Activated CD8-positive, alpha-beta memory T cell treated with anti-CD3 and anti-CD28 coated beads for 4 hours (primary cell): ENCODE measurements at places on chromosomes 2 and 18.

DNA sequence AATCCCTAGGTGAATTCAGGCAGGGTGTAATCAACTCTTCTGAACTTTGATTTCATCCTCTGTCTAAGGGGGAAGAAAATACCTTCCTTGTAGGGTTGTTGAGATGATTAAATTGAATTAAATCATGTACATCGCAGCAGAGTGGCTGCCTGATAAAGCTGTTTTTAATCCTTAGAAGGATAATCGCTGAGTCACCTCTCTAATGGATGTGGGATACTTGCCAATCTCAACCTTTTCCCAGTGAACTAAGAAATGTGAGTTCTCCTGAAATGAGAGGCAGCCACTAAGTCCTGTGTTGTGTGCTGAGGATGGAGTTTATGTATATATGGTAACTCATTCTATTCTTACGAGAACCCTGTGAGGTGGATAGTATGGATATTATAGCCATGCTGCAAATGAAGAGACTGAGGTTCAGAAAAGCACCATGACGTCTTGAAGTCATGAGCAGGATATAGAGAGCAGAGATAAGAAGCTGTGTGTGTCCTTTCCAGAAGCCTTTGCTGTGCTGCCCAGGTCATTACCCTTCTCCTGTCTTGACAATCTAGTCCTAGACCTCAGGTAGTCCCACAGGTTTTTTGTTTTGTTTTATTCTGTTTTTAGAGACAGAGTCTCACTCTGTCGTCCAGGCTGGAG, 93.3 kb downstream of the HNRNPLL start:
- no peak for DNase-seq

- DNase-seq, result no peak
These were observed 11.0 kb downstream of the CROCC2 start for GRCh38 chr2:240917009-240917683.

DNA sequence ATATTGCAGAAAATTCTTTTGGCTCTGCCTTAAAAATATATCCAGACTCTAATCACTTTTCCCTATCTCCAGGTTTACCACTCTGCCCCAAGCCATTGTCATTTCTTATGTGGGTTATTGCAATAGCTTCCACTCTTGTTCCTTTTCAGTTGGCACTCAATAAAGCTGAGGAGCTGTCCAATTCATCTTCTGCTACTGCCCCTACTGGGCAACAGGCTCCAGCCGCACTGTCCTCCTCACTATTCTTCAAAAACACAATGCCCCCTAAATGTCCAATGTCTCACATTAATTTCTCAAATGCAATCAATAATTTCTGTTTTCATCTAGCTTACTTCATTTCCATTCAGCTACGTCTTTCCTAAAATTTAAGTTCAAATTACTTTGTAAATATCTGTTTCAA, 1262.5 kb upstream of the CDH2 start:
- no peak for DNase-seq

- DNase-seq, result peak; percentile 55
These were observed 12.0 kb upstream of the GALM start for GRCh38 chr2:38653715-38654527.

- no peak for DNase-seq
These were observed 1.7 kb upstream of the SERPINE2 start for GRCh38 chr2:224040753-224041152.

DNA sequence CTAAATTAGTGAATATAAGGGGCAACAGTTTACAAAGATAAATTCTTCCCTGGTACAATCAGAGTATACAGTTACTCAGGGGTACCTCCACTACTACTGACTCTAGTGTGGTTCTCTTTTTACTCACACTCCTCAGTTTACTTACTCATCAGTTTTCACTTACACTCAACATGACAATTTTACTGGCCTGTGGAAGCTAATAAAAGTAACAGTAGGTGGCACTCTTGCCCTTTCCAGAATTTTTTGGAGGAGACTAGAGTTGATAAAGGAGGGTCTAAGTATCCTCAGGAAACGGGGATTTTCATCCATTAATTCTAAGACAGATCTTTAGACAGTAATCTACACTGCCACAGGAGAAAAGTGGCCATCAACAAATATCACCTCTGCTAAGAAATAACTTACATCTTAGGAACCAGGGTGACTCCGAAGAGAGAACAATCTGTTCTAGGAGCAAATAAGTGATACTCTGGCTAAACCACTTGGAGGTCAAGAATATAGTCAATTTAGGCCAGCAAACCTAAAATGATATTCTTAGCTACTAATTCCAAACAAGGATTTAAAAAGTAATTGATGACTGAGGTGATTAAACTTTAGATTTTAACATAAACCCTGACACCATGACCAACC, 61.3 kb downstream of the ATL2 start:
- DNase-seq, result no peak

DNA sequence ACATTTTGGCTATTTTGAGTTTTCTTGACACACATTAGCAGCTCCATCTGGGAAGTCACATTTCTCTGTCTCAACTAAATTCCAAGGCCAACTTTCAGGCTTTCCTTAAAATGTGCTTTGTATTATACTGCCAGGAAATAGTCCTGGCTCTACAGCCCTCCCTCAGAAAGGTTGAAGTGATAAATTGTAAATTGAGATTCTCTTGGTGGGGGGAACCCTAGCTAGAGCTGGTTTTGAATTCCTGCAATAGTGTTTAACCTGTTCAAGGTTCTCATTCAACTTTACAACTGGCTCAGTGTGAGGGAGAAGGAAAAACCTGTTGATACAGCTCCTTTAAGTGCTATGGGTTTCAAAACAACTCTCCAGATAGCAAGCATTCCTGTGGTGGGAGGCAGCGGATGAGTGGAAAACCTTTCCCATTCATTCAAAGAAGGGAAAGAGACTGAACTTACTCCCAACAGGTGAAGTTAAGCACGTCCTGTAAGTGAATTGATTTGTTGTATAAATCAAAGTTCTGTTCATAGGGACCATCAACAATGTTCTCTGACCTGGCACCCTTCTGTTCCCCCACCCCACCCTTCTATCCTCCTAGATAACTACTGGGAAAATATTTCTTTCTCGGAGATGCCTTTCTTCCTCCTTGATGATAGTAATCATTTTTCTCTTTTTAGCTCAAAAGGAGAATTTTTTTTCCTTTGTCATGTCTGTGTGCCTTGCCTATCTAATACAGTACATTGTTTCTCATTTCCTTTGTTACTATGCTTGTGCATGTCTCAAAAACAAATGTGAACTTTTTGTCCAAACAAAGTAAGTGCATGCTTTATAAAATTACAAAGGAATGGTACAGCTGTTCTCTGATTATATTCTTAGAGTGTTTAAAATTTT, 44.2 kb upstream of the SLC39A10 start:
- no peak for DNase-seq

GRCh38 chr2:128396946-128397345, 78.3 kb upstream of the HS6ST1 start:
- DNase-seq, result no peak

- DNase-seq, result no peak
These were observed 304.0 kb downstream of the LNPK start for GRCh38 chr2:175698061-175698460.

DNA sequence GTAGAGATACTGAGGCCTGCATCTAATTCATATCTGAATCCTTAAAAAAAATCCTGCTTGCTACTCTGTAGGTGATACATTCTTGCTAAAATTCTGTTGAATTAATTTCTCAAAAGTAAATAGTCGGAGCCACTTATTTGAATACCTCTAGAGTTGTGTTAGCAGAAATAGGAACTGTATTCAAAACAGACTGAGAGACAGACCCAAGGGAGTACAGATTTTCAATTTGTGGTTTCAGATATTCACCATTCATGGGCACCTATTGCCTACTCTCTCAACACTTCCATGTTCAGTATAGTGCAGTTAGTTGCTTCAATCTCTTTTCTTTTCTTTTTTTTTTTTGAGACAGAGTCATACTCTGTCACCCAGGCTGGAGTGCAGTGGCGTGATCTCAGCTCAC, 46.6 kb upstream of the CTLA4 start:
- no peak for DNase-seq

DNA sequence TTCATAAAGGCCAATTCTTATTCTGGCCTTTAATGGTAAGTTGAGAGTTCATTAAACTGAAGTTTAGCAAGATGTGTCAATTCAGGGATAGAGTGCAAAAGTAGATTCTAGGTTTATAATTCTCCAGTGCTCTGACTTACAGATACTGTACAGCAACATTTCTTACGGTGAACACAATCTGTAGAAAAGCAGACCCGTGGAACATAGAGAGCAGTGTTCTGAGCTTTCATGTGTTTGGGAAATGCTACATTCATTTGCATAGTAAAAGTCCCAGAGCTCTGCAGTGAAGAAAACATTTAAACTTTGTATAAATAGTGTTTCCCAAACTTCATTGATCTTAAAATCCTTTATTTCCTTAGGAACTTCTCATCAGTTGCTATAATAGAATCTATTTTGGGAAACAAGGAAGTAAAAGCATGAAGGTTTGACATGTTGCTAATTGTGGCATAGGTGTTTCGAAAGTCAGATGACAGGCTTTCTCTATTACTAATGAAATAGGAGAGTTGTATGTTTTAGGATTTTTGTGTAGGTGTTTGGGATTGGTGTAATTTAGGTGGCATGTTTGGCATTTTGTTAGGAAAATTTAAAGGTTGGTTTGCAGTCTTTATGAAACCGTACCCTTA, 138.2 kb downstream of the ASXL3 start:
- no peak for DNase-seq

DNA sequence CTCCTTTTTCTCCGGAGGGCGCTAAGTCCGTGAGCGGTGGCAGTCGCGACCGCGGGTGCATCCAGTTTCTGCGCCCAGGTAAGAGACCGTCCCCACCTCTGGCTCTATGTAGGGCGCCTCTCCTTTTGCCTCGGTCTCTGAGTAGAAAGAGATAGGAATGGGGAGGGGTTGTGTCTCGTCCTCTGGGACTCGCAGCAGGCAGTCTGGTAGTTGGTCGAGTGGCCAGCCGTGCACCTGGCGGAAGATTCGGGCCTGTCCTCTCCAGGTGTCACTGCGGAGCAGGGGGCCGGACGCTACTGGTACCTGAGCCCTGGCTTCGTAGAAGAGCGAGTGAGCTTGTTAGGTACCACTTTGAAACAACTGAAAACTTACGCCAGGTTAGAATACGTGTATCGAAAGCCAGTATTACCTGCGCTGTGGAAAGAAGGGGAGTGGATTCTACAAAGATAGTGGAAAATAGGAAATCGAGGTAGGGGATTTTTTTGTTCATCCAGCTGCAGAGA, 403 bp downstream of the MAP2 start:
- DNase-seq, result no peak

DNA sequence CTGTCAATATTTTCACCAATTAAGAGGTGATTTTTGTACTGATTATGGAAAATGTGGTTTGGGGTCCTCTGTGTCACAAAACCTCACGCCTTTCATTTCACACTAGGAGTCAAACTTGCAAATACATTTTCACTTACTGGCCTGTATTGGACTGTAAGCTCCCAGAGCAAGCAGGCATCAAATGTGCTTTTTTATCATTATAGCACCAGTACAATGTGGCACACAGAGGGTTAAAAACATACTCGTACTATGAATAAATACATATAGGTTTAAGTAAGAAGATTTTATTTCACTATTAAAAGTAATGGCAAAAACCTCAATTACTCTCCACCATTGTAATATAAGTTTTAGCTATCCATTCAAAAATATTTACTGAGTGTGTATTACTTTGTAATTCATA, 56.7 kb downstream of the ABCB11 start:
- DNase-seq, result no peak

DNA sequence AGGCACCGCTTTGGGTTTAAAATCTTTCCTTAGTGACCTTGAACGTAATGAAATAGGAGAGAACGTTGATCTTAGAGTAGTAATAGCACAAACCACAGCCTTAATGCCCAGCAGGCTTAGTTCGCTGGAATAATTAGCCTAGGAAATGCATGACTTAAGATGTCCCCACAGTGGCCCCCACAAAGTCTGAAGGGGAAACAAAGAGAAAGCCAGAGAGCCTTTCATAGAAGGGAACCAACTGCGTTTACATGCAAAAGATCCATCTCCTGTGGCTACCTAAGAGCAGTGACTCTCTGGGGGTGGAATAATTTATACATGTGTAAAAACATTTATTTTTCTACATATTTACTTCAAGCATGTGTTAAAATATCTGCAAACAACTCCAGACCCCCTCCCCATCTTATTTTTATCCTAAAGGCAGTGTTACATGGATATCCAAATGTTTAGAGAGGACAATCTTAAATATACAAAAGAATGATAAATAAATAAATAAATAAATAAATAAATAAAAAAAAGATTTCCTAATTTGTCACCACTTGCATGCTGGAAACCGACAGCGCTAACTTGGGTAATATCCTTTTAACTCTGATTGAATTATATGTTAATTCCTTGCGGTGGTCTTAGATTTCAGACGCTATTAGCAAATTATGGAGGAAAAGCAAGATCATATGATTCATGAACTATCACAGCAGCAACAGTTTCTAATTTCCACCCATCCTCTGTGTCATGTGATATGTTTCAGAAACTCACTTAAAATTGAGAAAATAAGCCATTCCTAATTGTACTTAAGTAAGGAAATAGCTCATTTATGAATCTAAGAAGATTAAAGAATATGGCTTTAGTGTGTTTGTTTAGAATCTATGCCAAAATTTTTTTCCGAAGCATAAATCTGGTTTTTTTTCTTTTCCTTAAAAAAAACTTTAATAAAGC, 23.4 kb upstream of the CYP1B1 start:
- DNase-seq, result no peak

DNA sequence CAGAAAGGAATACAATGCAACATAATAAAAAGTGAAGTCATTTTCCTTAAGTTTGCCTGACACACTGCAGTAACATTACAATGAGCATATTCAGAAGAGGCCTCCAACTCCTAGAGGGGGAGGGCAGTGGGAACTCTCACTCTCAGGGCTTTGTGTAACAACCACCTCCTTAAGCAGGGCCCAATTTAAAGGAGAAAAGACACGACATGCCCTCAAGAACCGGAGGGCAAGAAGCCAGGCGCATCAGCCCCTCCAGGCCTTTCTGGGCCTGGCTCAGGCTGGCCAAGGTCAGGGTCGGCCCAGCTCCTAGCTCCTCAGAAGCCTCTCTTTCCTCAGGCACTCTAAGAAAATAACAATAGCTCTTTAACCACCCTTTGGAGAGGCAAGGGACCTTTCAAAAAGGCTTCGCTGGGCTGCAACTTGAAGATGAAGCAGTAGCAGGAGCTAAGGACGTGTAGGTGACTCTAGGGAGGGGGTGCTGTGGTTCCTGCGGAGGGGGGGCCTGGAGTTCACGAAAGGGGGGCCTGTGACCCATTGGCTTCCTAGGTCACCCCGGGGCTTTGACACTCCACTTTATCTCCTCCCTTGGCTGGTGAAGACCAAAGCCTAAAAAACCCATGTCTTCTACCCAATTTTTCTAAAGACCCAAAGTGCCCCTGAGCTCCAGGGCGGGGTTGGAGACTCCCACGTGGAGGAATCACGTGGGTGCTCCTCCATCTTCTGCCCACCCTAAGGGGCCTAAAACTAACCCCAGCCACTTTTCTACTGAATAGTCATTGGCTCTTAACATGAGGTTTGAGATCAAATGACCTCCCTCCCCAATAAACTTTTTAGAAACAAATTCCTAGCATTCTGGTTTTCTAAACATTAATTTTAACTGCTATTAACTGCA, 13.3 kb downstream of the SERTAD2 start:
- no peak for DNase-seq

- DNase-seq, result no peak
These were observed 6.7 kb downstream of the ATG16L1 start for GRCh38 chr2:233258211-233258610.

- DNase-seq, result no peak
These were observed 68.3 kb downstream of the IL1R2 start for GRCh38 chr2:102060047-102060446.

GRCh38 chr18:77700051-77700450, 450.4 kb downstream of the GALR1 start:
- no peak for DNase-seq
